Panc1 (cell line): ENCODE measurements at places on chromosomes 3 and 15. TPM values are rescaled to one million over a fixed set of nuclear protein-coding genes. Genes with fewer than 3 reads are reported as not detected.

Gene CMSS1
- 86.3 TPM for total RNA-seq

Gene HTR3E
- not detected for total RNA-seq

Gene THUMPD3
- 43.5 TPM for total RNA-seq

Gene HIGD2B
- 0.21 TPM for total RNA-seq

Gene RSL24D1
- total RNA-seq = 59.8 TPM

Gene FEM1B
- total RNA-seq = 34.8 TPM

GRCh38 chr3:132843349-132843748 is 121.1 kb upstream of the NPHP3 start:
- no peak overlapping the region for H3K4me3 ChIP-seq
- no peak overlapping the region for H3K27ac ChIP-seq
- no peaks in the 10 kb centered on the region for H3K36me3 ChIP-seq
- DNase-seq = no peak

- no peak for DNase-seq
- no peak overlapping the region for H3K4me3 ChIP-seq
- no peak overlapping the region for H3K27ac ChIP-seq
- peaks cover 11% of the 10 kb centered on the region for H3K4me1 ChIP-seq
Observed at GRCh38 chr3:13025778-13026518, 47.3 kb downstream of the IQSEC1 start.

DNA sequence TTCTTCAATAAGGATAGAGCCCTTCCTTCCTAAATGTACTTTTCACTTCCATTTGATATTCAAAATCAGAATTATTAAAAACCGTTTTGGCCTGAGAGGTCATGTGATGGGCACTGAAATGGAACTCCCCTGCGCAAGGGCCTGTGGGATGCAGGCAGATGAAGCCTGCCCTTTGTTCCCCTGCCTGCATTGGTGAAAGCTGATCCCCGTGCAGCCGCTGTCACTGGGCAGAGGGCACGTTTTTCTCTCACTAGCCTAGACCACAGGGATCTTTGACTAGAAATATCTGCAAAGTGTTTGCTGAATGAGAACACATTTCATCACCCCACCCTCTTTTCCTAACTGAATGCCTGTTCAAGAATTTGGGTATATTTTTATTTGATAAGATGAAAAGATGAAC is 74.9 kb downstream of the TIPARP start:
- H3K27ac ChIP-seq = no peak overlapping the region
- H3K36me3 ChIP-seq = no peaks in the 10 kb centered on the region
- H3K4me1 ChIP-seq = peaks cover 12% of the 10 kb centered on the region
- no peak for DNase-seq
- no peaks in the 10 kb centered on the region for H3K27me3 ChIP-seq
- H3K4me3 ChIP-seq = no peak overlapping the region

GRCh38 chr15:58070801-58071418 is 5.4 kb upstream of the ALDH1A2 start:
- no peaks in the 10 kb centered on the region for H3K4me1 ChIP-seq
- H3K36me3 ChIP-seq = no peaks in the 10 kb centered on the region
- DNase-seq = peak; percentile 24
- peaks cover 17% of the 10 kb centered on the region for H3K27me3 ChIP-seq
- H3K27ac ChIP-seq = no peak overlapping the region

DNA sequence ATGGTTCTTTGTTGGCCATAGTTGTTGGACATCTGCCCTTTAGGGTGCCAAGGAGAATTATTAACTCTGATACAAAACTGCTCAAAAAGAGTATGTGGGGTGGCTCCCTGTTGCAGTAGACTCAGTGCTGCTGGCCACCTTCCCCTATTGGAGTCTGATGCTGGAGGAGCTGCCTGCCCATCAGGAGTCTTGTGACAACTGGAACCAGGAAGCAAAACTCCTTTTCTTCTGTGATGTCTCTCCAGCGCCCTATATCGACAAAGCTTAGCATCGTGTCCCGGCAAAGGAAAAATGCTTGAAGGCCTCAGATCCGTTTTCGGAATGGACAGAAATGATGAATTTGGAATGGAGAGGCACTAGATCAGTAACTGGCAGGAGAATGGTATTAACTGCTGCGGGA is 23.5 kb downstream of the PAK2 start:
- H3K36me3 ChIP-seq = no peaks in the 10 kb centered on the region
- H3K27me3 ChIP-seq = no peaks in the 10 kb centered on the region
- peaks cover 11% of the 10 kb centered on the region; the same call in 1 of the 2 replicates for H3K4me1 ChIP-seq
- no peak overlapping the region for H3K4me3 ChIP-seq
- no peak overlapping the region for H3K27ac ChIP-seq

- H3K4me1 ChIP-seq = peaks cover 7% of the 10 kb centered on the region; the same call in 1 of the 2 replicates
- no peak for DNase-seq
- no peaks in the 10 kb centered on the region for H3K36me3 ChIP-seq
- no peak overlapping the region for H3K4me3 ChIP-seq
Observed at GRCh38 chr3:150105886-150106612, 135.4 kb upstream of the PFN2 start.

DNA sequence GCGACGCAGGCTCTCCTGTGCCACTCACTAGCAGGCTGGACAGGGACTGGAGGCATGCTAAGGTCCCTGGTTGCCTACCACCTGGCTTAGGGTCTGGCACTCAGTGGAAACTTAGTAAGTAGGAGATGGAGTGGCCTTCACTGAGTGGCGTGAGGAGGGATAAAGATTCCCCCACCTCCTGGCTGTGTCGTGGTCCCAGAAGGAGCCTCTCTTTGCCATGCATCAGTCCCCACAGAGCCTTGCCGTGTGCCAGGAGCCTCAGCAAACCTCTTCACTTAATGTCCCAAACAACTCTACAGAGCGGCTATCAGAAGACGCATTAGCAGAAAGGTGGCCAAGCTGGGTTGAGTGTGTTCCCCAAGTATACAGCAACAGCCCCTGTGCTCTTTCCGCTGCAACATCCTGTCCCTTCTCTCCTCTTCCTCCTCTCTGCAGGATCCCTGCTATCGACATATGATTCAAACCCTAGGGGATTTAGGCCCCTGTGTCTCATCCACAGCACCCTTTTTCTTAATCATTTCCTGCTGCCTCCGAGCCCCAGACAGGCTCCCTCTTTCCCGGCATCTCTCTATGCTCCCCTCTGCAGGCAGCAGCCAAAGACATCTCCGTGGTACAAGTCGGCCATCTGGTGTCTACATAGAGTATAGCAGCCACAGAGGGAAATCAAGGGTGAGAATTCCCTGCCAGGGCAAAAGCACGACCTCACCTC is 66.7 kb downstream of the SLC6A1 start:
- H3K27me3 ChIP-seq = no peaks in the 10 kb centered on the region; the same call in 1 of the 2 replicates
- H3K4me1 ChIP-seq = no peaks in the 10 kb centered on the region
- DNase-seq = peak; percentile 32

- no peaks in the 10 kb centered on the region for H3K4me1 ChIP-seq
- H3K27ac ChIP-seq = no peak overlapping the region
- no peaks in the 10 kb centered on the region for H3K36me3 ChIP-seq
Observed at GRCh38 chr3:28808068-28808467, 459.4 kb upstream of the AZI2 start.

DNA sequence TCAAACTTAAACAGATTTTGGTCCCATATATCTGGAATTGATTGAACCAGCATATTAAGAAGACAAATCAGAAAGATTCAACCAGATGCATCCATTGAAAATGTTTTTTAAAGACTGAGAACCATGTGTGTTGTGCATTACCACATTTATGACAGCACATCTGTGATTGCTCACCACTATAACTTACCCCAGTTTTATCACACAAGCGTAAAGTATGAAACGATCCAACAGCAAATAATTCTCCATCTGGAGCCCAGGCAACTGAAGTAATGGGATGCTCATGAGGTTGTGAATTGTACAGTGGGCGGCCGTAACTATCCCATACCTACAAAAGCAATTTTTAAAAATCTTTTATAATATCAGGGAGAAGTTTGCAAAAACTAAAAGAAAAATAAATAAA is 43.2 kb downstream of the IFT80 start:
- DNase-seq = no peak
- no peak overlapping the region for H3K4me3 ChIP-seq

- DNase-seq = no peak
- no peak overlapping the region for H3K4me3 ChIP-seq
- no peaks in the 10 kb centered on the region for H3K27me3 ChIP-seq
- H3K4me1 ChIP-seq = no peaks in the 10 kb centered on the region
Observed at GRCh38 chr15:29322415-29322814, 52.8 kb upstream of the NSMCE3 start.

GRCh38 chr15:91376038-91376437 is 276.0 kb downstream of the SV2B start:
- H3K27ac ChIP-seq = no peak overlapping the region
- H3K4me1 ChIP-seq = no peaks in the 10 kb centered on the region
- DNase-seq = no peak
- H3K36me3 ChIP-seq = no peaks in the 10 kb centered on the region
- no peak overlapping the region for H3K4me3 ChIP-seq

DNA sequence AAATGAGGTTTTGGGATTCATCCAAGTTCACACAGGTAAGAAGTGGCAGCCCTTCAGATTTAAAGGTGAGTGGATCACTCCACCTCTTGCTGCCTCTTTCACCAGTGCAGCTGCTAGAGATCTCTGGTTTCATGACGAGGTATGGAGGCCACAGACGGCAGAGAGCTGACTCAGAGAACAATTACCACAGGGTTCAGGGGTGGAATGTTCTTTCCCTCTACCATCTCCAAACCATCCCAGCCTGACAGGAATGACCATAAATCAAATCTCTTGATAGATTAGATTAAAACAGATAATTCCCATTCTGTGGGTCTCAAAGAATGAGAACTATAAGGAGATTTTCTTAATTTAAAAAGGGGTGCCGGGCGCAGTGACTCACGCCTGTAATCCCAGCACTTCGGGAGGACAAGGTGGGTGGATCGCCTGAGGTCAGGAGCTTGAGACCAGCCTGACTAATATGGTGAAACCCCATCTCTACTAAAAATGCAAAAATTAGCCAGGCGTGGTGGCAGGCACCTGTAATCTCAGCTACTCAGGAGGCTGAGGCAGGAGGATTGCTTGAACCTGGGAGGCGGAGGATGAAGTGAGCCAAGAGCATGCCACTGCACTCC is 174.2 kb upstream of the ATP11B start:
- no peak for DNase-seq
- H3K4me1 ChIP-seq = no peaks in the 10 kb centered on the region

DNA sequence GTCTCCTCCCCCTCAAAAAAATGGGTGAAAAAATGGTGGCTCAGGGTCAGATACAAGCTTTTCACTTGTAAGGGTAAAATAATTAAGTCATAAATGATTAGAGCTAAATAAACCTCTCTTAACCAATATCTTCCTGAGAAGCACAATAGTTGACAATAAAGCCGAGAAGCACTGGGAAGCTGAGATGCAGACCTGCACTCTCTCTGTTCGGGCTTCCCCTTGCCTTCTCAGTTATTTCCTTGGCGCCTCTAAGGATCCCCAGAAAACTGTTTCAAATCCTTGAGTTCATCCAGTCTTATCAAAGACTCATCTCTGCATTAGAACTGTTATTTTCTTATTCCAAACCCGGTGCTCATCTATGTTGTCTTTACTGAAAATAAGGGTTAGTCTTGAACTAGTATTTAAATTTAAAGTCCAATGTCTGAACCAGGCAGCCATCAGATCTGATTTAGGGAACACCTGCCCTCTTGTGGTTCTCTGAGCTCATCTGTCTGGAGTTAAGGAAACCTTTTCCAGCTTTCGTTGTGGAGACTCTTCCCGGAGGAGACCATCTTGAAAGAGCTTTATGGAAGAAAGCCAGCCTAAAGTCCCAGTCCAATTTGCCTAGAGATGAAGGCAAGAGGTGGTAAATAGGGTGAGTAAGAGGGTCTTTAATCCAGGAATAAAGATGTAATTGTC is 256.4 kb upstream of the MCTP2 start:
- H3K27ac ChIP-seq = no peak overlapping the region
- no peaks in the 10 kb centered on the region for H3K4me1 ChIP-seq
- no peak overlapping the region for H3K4me3 ChIP-seq
- no peaks in the 10 kb centered on the region for H3K27me3 ChIP-seq

DNA sequence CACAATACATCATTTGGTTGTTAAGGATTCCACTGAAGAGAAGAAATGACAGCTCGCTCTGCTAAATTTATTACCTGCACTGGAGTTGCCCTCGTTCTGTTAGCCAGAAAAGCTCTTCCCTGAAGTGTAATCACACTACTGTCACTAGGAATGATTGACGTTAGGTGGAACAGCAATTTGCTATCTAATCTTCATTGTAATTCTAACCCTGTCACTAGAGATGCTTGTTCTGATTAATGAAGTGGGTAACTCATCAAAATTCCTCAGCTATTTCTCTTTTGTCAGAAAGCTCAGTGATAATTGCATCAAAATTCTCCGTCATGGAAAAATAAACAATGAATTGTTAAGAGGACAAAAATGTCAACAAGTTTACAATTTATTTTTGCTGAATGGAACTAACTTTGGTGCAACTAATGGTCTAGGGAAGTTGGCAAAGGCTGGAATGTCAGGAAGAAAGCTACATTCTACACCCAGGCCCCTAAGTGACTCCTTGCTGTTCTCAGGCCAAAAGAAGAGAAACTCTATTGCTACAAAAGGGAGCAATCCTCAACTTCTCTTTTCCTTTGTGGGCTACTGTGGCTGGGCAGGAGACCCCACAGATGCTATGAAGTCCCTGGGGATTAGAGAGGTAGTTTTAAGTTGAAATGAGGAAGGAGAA is 34.1 kb downstream of the CCDC191 start:
- H3K27ac ChIP-seq = no peak overlapping the region
- DNase-seq = no peak
- H3K36me3 ChIP-seq = no peaks in the 10 kb centered on the region
- no peak overlapping the region for H3K4me3 ChIP-seq

DNA sequence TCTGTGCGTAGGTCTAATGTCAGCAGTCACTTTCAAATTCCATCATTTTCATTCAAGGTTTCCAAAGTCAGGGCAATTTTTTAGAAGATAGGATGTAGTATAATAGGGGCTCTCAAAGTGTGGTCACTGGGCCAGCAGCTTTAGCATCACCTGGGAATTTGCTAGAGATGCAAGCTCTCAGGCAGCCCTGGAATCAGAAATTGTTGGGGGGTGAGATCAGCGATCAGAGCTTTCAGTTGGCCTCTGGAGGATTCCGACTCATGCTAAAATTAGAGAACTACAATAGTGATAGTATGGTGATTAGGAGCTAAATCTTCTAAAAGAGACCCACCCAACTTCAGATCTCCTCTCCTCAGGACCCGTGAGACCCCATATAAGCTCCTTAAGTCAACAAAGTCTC is 2.4 kb upstream of the FRMD4B start:
- H3K36me3 ChIP-seq = no peaks in the 10 kb centered on the region
- H3K27me3 ChIP-seq = peaks cover 12% of the 10 kb centered on the region
- H3K27ac ChIP-seq = no peak overlapping the region

DNA sequence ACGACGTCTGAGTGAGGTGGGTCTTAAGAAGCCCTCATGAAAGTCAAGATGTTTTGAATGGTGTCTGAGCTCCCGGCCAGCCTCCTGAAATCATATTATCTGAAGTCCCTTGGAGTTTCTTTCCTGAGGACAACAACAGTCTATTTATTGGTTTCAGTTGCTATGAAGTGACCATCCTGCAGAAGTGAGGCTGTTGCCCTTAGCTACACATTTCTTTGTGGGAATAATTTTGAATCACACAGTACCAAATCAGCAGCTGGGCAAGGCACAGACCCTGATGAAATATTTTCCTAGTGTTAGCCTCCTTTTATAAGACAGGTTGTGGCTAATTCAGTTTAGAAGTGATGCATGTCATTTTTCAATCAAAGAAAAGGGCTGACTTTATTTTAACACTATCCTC is 220.7 kb upstream of the AZI2 start:
- no peak for DNase-seq
- no peaks in the 10 kb centered on the region for H3K4me1 ChIP-seq
- no peaks in the 10 kb centered on the region for H3K27me3 ChIP-seq
- no peak overlapping the region for H3K27ac ChIP-seq
- no peak overlapping the region for H3K4me3 ChIP-seq
